ENCODE measurements at places on chromosomes 1 and 21.

- DNase-seq: peak; percentile 68
Observed at GRCh38 chr1:31423418-31423947, 10.5 kb downstream of the SERINC2 start.

GRCh38 chr1:168509875-168510791, 33.7 kb downstream of the XCL2 start:
- DNase-seq: no peak

DNA sequence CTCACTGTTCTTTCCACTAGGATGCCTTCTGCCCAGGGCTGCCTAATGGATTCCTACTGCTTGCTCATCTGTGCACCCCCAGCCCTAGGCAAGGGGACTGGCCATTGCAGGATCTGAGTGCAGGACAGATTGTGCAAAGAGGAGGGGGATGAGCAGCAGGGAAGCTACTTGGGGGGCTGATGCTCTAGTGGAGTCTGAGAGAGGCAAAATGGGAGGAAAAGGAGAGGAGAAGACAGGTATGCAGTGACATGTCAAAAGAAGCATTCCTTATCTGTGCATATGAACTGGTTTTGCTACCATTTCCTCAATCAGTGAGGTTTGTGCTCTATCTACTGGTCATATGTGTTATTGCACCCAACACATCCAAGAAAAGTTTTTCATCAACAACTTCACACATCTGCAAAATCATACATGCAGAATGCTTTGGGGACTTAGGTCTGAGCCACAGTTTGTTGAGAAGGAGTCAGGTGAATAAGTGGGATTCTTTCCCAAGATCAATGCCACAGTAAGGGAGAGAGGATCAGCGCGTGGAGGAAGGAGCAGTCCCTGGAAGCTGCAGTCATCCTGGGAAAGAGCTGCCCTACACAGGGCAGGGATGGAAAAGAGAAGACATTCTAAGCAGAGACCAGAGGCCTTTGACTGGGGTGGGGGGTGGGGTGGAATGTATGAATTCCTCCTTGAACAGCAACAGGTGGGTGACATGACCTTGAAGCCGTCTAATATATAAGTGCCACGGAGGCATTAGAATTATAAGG, 14.4 kb downstream of the SLC5A9 start:
- DNase-seq: peak; percentile 3

DNA sequence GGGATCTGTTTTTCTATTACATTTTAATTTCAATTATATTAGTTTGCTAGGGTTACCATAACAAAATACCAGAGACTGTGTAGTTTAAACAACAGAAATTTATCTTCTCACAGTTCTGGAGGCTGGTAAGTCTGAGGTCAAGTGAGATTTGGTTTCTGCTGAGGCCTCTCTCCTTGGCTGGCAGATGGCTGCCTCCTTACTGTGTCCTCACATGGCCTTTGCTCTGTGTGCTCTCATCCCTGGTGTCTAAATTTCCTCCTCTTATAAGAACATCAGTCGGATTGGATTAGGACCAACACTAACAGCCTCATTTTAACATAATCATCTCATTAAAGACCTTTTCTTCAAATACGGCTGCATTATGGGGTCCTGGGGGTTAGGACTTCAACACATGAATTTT, 195.2 kb upstream of the CHODL start:
- peak; percentile 53 for DNase-seq

DNA sequence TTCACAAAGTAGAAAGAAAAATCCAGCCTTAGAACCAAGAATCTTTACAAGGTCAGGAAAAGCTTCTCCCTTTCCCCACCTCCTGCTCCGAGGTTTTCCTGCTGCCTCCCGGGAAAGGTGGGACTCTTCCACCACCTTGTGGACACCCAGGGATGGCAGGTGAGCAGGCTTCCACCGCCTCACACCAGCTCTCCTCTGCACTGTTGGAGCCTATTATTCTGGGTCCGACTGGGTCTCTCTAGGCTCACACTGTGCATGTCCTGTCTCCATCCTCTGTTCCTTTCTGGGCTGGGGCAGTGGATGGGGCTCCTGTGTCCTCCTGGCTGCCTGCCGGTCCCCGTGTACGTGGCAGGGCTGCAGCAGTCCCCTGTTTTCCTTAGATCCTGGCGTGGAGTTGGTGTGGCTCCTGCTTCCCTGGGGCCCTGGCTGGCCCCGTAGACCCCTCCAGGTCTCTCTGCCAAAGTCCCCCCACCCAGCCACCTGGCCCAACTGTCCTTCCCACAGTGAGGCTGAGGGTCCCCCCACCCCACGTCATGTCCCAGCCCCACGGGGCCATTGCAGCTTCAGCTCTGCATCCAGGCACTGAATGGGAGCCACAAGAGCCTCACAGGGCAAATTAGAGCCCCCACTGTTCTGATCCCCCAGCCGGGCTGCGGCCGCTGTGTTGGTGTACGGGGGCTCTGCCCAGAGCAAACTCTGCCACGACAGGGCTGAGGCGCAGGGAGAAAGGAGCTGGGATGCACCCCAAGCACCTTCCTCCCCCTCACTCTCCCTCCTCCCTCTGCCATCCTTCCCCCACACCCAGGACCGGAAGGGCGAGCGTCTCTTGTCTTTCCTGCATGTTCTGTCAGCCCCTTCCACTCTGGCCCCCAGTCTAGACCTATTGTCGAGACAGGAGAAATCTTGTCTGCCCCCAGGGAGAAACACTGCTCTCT, 3.3 kb upstream of the SLC45A1 start:
- DNase-seq: peak; percentile 67

GRCh38 chr1:90705956-90706355, 11.1 kb downstream of the BARHL2 start:
- no peak for DNase-seq
